ENCODE measurements at places on chromosomes 6 and 20. TPM values are rescaled to one million over a fixed set of nuclear protein-coding genes. Genes with fewer than 3 reads are reported as not detected.

DNA sequence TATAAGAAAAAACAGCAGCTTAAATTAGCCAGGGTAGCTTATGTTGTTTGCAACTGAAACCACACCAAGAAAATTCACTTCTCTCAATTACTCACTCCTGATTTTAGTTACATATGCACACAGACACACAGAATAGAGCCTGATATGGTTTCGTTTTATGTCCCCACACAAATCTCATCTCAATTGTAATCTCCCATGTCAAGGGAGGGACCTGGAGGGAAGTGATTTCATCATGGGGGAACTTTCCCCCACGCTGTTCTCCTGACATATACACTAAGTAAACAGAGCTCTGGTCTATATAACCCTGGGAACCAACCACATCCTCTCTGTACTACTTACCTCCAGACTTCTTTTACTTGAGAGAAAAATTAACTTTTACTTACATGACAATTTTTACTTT, 9.8 kb downstream of the OR12D1 start:
- DNase-seq, result no peak

DNA sequence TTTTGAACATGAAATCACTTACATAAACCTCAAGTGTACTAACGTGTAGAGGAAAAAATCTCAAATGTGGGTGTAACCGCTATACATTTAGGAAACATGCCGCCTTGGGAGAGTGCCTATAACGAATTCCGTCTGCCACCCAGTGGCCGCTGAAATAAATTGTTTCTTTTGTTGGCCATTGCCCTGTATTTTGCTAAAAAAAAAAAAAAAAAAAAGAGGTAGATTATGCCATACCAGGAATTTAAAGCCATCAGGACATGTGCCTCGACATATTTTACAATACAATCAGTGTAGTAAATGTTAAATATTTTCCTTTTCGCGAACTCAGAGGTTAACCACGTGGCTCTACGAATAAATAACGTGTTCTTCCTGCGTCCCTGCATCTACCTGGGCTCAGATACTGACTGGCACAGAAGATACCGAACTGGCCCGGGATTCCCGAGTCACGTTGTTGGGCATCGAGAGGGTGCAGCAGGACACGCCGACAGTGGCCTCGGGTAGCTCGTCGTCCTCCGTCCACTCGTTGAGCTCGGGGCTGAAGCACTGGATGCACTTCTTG, 14.3 kb downstream of the KLHL31 start:
- DNase-seq, result peak; percentile 73

GRCh38 chr6:169445661-169446581, 192.3 kb upstream of the THBS2 start:
- DNase-seq, result peak; percentile 76

DNA sequence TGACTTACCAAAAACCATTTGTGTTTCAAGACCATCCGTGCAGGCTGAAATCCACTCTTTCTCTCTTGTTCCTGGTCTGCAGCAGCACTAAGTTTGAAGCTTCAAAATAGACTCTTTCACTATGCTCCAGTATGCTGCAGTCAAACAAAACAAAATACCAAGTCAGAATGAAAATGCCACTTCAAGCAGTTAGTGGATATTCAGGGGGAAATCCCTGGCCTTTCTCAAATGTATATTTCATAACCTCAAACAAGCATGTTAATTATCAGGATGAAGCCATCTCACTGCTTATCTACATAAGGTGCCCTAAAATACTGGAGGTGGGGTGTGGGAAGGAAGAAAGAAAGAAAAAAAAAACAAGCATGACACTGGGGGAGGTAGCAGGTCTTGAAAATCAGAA, 103.5 kb downstream of the ATXN1 start:
- DNase-seq, result no peak

- no peak for DNase-seq
These were observed 299.3 kb downstream of the KIF16B start for GRCh38 chr20:16273812-16274555.

GRCh38 chr20:2763186-2763585, 37.2 kb downstream of the CPXM1 start:
- DNase-seq, result no peak

DNA sequence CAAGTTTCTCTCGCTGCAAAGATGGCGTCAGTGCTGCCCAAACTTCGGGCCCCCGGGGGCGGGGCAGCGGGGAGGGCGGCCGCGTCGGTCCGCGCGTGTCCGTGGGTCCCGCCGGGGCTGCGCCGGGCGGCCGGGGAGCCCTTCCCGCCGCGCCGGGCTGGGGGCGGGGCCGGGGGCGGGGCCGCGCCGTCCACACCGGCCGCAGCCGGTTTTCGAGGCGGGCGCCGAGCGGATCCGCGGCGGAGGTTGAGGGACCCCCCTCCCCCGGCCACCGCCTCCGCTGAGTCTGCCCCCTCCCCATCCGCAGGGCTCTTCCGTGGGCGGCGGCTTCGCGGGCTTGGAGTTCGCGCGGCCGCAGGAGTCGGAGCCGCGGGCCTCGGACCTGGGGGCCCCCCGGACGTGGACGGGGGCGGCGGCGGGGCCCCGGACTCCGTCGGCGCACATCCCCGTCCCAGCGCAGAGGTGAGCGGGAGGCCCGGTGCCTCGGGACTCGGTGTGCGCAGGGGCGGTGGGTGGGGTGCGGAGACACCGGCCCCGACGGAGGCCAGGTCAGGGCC, 572 bp downstream of the SLC2A4RG start:
- peak; percentile 68 for DNase-seq

- DNase-seq, result peak; percentile 25
These were observed 50.4 kb downstream of the BANF2 start for GRCh38 chr20:17749978-17750721.

IMPG1 gene
- 0.13 TPM for polyA plus RNA-seq

Data from hindlimb muscle (tissue), 1 donor.